CD4-positive, alpha-beta memory T cell (primary cell): ENCODE measurements at places on chromosomes 2 and 18.

- DNase-seq = no peak
These were observed 19.7 kb downstream of the TWSG1 start for GRCh38 chr18:9354256-9354655.

DNA sequence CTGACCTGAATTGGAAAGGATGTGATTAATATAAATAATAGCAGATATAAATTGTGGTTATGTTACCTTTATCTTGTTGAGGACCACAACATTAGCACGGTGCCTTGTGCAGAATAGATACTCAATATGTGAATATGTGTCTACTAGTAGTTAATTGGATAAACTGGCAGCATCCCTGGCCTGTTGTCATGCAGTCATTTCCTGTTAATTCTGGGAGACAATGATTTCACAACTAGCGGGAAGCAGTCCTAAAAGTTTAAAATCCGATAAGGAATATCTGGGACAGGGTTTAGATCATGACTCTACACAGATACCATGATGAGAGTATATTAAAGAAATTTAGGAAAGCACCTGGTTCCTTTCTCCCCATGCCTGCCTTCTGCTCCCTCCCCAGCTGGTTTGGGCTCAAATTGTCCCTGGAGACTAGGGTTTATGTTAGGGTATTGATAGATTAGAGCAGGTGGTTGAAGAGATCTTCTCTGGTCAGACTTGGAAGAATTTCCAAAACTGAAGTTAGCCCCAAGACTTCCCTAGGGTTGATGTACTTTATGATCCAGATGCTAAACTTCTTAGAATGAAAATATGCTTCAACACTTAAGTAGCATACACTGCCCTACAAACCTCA lies 32.8 kb downstream of the CYBRD1 start:
- DNase-seq = no peak

GRCh38 chr18:25896956-25897355 lies 193.5 kb downstream of the SS18 start:
- DNase-seq = no peak

DNA sequence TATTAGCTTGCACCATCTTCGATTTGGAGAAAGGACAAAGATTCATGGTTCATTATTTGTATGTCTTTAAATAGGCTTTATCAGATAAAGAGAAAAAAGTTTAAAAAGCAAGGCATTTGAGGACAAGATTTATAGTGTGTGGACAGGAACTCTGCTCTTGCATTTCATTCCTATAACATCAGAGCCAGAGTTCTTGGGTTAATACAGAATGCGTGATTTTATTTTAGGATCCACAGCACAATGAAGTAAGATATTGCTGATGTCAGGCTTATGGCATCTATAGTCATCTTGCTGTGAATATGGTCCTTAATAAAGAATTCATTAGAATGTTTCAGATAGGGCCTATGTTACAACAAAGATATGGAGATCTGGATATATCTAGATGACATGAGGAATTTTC lies 19.7 kb downstream of the RASGRP3 start:
- no peak for DNase-seq

DNA sequence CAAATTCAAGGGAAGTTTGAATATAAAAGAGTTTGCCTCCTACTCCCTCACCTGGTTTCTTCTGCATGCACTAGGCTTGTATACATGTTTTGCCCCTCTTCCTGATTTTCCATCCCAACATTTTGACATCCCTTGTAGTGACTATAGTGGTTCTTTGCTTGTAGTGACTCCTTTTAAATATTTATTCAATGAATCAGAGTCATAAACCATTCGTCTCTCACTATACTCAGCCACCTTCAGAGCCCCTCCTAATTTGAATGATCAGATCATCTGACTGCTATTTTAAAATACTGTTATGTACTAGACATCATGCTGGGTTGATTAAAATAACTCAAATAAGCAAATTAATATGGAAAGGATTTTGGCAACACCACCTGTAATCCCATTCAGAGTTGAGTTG lies 492.1 kb upstream of the PIK3C3 start:
- DNase-seq = no peak

GRCh38 chr2:75311993-75312392 lies 112.7 kb upstream of the TACR1 start:
- DNase-seq = no peak

- DNase-seq = no peak
These were observed 31.8 kb upstream of the TMEM131 start for GRCh38 chr2:98027538-98027937.

DNA sequence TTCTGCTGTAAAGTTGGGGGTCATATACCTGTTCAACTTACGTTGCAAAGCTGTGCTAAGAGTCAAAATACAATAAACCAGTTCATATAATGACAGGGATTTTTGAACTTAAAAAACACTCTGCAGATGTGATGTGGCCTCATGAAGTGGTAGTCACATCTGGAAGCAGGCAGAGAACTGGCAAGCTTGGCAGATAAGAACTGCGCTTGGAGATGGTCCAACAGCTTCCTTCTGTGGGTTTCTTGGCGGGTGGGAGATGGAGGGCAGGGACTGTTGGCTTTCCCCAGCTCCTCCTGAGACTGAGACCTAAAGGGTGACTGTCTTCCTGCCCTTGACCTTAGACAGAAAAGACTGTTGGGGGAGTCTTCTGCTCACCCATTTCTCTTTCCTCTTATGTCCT lies 140.4 kb downstream of the CTIF start:
- DNase-seq = no peak

- DNase-seq = no peak
These were observed 11.2 kb downstream of the SLC66A3 start for GRCh38 chr2:11166476-11166875.

DNA sequence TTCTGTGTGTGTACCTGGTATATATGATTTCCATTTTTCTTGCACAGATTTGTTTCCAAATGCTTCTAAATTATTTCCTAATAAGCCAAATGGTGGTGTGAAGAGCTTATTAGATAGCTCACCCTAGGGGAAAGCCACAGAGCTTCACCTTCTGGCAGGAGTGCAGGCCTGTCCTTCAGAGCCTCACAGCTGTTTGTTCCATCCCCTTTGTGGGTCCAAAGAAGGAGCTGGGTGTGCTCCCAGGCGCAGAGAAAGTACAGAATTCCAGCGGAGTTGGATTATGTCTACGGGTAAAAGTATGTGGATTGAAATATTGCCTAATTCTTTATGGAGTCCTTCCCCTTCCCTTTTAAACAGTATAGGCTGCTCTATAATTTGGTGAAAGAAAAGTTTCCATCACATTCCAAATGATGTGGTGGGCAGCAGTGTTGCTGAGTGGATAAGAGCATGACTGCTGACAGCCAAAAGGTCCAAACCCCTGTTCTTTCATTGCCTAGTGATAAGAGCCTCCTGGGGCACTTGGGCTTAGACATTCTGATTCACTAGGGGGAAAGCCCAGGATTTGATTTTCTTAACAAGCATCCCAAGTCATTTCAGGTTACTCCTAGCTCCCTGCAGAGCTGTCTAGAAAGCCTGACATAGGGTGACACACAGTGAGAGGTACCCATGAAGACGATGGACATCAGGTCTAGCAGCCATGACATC lies 86.6 kb downstream of the WDSUB1 start:
- no peak for DNase-seq

DNA sequence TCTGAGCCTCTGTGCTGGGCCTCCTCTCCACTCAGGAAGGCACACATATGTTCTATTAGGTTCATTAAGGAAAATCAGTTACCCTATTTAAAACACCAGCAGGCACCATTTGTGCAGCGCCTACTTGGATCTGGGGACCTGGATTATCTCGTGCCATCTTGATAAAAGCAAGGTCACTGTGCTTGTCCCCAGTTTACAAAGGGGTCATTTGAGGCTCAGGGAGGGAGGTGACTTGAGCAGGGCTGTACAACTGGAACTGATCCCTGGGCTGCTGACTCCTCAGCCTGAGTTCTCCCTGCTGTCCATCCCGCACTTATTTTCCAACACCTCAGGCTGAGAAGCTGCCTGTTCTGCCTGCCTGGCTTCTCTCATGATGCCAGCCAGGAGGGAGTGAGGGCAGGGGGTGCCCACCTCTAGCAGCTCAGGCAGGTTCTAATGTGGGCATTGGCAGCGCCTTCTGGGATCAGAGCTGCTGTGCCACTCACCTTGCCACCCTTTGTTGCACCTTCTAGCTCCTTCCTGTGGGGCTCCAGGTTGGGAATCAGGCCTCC lies 120.3 kb downstream of the GLI2 start:
- DNase-seq = no peak

DNA sequence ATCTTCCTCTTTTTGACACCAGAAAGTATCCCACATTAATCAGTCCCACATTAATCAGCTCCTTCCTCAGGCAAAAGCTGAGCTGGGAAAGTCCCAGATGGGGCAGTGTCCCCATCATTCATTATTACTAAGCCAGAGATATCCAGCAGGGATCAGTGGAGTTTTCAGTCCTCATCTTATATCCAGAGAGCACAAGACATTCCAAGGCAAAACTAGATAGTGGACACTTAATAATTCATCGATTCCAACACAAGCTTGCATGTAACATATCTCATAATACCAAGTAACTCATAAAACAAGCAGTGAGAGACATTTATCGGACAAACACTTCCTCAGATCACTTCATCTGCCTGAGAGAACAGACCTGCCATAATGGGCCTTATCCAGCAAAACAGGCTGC lies 53.1 kb downstream of the MCFD2 start:
- no peak for DNase-seq

- no peak for DNase-seq
These were observed 2.4 kb downstream of the FIGN start for GRCh38 chr2:163733301-163733938.

- DNase-seq = no peak
These were observed 553.8 kb downstream of the PIK3C3 start for GRCh38 chr18:42508683-42509296.

DNA sequence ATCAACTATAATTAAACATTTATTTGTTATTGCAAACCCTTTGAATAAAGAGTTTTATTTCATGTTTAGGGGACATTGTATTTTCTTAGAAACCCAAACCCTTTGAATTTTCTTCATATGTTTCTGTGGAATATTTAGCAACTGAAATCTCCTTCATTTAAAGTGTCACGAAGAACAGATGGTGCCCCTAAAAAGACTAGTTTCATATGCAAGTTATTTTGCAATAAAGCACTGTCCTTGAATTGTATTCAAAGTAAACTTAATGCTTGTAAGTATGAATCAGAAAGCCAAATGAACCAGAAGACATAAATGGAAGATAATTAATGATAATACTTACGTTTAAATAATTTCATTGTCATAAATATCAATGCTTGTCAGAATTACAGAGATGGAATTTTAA lies 151.9 kb upstream of the CWC22 start:
- DNase-seq = no peak

DNA sequence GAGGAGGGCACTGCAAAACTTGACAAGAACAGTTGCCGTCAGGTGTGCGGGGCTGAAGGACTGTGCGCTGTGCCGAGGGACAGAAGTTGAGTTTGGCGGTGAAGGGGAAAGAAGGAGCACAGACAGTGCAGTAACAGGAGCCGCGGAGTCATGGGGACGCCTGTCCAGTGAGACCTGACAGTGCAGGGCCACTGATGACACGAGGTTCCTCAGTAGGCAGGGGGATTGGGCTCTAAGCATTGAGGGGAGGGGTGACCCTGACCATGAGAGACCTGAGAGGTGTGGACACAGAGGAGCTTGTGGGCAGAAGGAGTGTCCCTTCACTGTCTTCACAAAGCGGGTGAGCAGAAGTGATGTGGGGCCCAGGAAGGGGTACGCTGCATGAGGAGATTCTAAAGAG lies 104.8 kb downstream of the MTCL1 start:
- no peak for DNase-seq

- no peak for DNase-seq
These were observed 22.9 kb upstream of the RPL37A start for GRCh38 chr2:216475767-216476166.

- DNase-seq = no peak
These were observed 44.0 kb downstream of the CPO start for GRCh38 chr2:206983161-206983859.
